ENCODE measurements at places on chromosomes 7 and 10.
A peak's percentile ranks its signal among the peaks of the same experiment; 100 is the strongest.

- peak; percentile 53 for DNase-seq
These were observed 3.8 kb upstream of the ANTXRL start for GRCh38 chr10:46282842-46283574.

GRCh38 chr10:35223016-35223415 is 96.4 kb downstream of the CREM start:
- no peak for DNase-seq

DNA sequence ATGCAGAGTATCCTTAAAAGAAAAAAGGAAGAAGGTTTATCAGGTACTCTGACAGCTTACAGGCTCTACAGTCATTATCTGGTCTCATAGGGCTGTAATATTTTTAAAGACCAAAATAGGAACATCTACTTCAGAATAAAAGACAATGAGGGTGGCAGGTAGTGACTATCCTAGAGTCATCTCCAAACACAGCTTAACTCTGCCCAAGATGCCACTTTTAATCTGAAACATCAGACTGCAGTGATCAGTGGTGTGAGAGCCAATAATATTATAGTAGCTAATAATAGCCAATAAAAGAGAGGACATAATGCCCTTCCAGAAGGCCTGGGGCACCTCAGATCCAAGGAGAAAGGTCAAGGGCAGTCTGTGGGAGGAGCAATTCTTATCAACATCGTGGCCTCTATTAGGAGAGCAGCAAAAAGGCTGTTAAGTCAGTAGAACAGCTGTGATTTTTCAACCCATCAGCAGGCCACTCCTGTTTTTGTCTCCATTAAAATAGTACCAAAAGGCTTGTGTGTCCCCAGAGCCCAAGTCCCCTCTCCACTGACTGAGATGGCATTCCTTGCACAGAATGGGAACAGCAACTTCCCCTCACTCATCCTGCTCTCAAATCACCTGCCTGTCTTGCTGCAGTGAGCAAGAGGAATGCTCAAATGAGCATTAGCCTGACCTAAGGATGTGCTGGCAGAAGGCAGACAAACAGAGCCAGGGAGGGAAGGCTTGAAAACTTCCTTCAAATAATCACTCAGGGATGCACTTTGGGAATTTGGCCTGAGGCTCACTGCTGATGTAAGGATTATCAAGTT is 20.7 kb upstream of the SPOCK2 start:
- DNase-seq: no peak

- no peak for DNase-seq
These were observed 51.4 kb downstream of the PLPP4 start for GRCh38 chr10:120508393-120508792.

GRCh38 chr10:114526126-114526503 is 121.8 kb upstream of the AFAP1L2 start:
- DNase-seq: no peak

DNA sequence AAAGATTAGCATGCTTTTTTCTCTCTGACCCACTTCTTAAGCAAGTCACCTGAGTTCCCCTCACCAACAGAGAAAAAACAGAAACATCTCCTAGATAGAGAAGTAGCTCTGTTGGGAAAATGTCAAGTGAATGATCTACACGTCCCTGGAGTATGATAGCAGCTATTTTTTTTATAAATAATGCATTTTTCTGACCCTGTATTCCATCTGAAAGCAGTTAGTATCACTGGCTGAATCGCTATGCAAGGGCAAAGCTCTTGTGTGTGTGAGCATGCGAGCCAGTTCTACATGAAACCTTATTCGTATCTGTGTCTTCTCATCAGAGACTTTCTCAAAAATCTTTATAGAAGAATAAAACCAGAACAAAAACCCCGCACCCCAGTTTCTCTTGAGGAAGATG is 8.2 kb downstream of the ANKMY2 start:
- no peak for DNase-seq

DNA sequence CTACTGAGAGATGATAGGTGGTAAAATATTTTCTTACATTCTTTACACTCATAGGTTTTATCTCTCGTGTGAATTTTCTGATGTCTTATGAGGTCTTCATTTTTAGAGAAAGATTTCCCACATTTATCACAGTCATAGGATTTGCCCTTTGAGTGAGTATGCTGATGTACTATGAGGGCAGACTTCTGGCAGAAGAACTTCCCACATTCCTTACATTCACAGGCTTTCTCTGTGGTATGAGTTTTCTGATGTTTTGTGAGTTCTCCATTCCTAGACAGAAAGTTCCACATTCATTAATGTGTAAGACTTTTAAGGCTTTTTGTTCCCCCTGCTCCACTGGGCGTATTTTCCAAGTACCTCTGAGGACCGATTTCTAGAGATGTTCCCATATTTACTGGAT is 23.5 kb downstream of the ZNF25 start:
- no peak for DNase-seq

GRCh38 chr10:67079126-67079525 is 153.3 kb downstream of the LRRTM3 start:
- DNase-seq: no peak

DNA sequence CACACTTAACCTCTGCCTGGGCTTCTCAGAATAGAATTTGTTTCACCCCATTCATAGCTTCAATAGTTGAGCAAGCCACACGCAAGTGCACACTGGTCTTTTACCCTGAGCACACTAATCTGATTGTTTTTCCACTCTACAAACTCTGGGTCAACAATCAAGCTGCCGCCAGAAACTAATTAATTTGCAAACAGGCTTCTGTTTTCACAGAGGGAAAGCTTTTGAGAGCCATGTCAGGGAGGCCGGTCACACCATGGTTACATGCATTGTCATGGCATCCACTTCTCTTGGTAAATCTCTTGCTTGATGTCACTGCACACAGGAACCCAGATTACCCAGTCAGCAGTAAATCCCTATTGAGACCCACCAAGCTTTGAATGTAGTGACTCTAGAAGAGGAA is 154.2 kb downstream of the SEMA3A start:
- DNase-seq: no peak

DNA sequence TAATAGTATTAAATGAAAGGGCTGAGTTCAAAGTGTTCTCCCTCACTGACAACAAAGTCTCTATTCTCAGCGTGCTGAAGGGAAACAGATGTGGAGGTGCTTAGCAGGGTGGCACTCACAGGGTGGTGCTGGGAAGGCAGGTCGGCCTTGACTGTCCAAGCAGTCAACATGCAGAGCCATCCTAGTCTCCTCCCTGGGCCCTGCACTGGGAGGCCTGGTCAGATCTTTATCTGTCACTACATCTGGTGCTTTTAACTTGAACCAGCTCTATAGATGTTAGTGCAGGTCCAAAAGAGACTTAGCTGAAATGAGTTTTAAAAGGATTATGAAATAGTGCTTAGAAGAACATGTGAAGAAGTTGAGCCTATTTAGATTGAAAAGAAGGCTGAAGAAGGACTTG is 82.1 kb downstream of the AVL9 start:
- no peak for DNase-seq

DNA sequence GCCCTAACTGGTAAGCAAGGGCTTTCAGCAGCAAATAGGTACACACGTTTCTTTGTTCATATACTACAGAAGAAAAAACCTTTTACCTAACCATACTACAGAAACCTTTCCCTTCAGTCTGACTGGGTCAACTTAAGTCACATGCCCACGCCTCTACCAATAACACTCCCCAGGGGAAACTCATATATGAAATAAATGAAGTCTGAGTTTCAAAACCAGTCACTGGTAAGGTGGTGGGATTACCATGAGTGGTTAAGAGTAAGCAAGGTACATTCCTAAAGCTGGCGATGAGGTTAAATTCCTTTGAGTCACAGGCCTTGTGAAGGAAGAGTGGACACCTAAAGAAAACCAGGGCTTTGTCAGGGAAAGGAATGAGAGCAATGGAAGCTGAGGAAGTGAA is 21.4 kb upstream of the KIF20B start:
- DNase-seq: no peak

- DNase-seq: no peak
These were observed 16.4 kb downstream of the LRRC4 start for GRCh38 chr7:128014811-128015210.

- DNase-seq: no peak
These were observed 102.4 kb downstream of the SEMA3E start for GRCh38 chr7:83546586-83546985.

- DNase-seq: no peak
These were observed 235.8 kb downstream of the PAXIP1 start for GRCh38 chr7:154767142-154767541.

DNA sequence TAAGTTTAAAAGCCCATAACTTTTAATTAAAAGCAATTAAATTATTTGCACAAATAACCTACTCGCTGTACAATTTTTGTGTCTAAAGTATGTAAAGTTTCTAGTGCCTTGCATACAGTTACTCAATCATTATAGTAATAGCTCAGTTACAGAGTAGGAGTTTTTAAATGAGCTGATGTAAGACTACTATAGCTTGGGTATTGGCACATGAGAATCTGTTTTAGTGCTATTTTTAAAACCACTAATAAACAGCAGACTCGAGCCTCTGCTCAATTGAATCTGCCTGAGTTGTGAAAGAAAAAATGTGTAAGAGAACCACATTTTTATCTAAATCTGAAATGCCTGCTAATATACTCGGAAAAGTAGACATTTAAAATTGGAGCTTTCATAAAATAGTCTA is 31.1 kb downstream of the CTNNA3 start:
- no peak for DNase-seq
